Heart right ventricle (tissue), 16 donors: ENCODE measurements at places on chromosomes 4 and X. TPM values are rescaled to one million over a fixed set of nuclear protein-coding genes. Genes with fewer than 3 reads are reported as not detected.
A peak's percentile ranks its signal among the peaks of the same experiment; 100 is the strongest.

The RPS6KA6 gene
- 0.66 TPM for total RNA-seq

DNA sequence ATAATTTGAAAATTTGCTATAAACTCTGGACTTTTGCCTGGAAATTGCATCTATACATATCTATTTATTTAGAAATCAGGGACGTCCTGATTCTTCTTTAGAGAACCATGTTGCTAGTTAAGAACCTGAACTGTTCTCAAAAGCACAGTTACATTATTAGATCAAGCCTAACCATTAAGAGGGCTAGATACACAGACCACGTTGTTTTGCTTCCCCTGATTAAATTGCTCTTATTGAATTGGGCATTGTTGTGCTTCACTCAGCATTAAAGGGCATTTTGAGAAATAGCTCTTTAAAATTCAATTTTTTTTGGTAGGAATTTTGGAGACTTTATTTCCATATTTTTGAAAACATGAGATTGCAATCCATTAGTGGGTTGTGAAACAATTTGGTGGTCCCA lies 44.4 kb downstream of the FIP1L1 start:
- DNase-seq: no peak

- DNase-seq: no peak
Observed at GRCh38 chr4:8129136-8129535, 29.5 kb downstream of the ABLIM2 start.

DNA sequence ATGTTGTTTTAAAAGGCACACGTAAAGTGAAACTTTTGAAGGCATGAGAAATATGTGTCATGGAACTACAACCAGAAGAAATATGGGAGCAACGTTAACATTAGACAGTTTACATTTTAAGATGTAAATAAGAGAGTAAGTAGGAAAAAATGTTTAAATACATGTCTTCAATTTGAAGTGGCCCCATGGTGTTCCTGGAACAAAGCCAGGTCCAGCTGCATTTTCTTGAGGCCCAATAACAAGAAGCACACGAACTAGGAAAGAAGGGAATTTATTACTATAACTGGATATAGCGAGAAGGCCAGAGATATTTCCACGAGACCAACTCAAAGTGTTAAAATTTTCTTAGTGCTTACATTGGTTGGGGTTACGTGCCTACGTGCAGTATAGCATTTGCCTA lies 458.1 kb downstream of the KCTD8 start:
- DNase-seq: no peak

- no peak for DNase-seq
Observed at GRCh38 chr4:3239998-3240920, 8.7 kb upstream of the MSANTD1 start.

- DNase-seq: no peak
Observed at GRCh38 chr4:78889955-78890354, 49.3 kb downstream of the PAQR3 start.

DNA sequence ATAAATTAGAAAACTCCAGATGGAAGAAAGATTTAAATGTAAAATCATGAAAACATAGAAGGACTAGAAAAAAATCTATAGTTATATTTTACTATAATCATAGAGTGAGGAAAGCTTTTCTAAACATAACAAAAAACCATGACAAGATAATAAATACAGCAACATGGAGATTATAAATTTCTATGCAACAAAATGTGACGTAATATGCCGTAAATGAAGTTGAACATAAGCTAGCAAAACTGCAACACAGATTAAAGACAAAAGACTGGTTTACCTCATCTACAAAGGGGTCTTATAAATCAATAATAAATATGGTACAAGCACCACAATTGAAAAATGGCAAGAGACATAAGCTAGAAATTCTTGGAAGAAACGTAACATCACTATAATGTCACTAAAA lies 140.4 kb downstream of the C4orf33 start:
- DNase-seq: no peak

DNA sequence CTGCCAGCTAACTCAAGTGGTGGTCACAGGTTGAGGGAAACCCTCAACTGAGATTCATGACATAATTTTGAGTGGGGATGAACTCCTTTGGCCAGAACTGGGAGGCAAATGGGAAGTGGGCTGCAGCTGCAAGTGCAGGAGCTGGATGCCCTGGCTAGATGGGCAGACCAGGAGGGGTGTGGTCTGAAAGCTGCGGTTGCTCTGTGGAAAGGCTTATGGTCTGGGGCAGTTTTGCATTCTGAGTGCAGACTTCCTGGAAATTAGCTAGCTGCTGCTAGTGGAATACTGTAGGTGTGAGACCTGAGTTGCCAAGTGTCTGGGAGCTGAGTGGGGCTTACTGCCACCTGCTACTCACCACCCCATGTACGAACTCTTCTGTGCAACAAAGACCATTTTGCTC lies 52.1 kb upstream of the NAP1L2 start:
- DNase-seq: no peak

GRCh38 chr4:139987502-139987850 lies 166.5 kb downstream of the MAML3 start:
- no peak for DNase-seq

DNA sequence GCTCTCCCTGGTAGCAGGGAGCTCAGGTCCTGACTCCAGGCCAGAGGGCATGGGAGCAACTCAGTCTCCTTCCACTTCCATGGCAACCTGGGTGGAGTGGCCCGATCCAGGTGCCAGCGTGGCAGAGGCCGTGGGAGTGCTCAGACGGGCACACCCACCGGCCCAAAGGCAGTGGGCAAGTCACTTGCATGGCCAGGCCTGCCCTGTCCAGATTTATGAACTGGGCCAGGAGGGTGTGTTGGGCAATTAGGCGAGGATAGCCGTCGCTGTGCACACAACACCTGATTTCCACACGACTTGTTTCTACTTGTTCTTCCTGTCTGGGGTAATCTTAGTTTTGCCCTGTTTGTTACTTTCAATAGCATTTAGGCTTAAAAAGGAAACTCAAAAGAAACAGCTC lies 55.5 kb upstream of the NYX start:
- DNase-seq: no peak

- DNase-seq: no peak
Observed at GRCh38 chrX:40201329-40201885, 103.6 kb upstream of the BCOR start.

GRCh38 chr4:16005676-16006075 lies 42.7 kb upstream of the FGFBP2 start:
- no peak for DNase-seq

DNA sequence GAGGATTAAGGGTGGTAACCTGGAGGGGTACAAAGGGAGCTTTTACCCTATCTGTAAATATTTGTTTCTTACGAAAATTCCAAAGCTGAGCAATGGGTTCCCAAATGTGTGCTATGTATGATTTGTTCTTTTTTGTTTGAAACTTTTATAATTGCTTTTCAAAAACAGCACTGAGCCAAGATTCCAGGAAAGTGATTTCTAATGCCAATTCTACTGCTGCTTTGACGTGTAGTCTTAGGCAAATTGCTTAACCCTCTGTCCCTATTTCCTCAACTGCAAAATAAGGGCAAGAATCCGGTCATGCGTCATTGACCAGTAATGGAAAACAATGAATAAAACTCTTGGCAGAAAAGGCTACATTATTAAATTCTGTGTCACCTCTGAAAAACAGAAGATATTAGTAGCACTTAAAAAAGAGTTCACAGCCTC lies 454.7 kb downstream of the IL15 start:
- DNase-seq: peak; percentile 14

- DNase-seq: no peak
Observed at GRCh38 chrX:47199286-47199685, 5.7 kb downstream of the UBA1 start.
